Breast epithelium (tissue), 4 donors: ENCODE measurements at places on chromosomes 4 and X.

GRCh38 chrX:153769158-153769864, 5.3 kb downstream of the PLXNB3 start:
- no peak for DNase-seq
- H3K4me3 ChIP-seq, result no peak overlapping the region
- H3K36me3 ChIP-seq, result no peaks in the 10 kb centered on the region
- H3K27ac ChIP-seq, result no peak overlapping the region

GRCh38 chr4:106497271-106497670, 128.7 kb upstream of the GIMD1 start:
- H3K4me3 ChIP-seq, result no peak overlapping the region
- no peak overlapping the region for H3K27ac ChIP-seq
- H3K36me3 ChIP-seq, result no peaks in the 10 kb centered on the region
- no peaks in the 10 kb centered on the region for H3K27me3 ChIP-seq
- H3K4me1 ChIP-seq, result no peaks in the 10 kb centered on the region

DNA sequence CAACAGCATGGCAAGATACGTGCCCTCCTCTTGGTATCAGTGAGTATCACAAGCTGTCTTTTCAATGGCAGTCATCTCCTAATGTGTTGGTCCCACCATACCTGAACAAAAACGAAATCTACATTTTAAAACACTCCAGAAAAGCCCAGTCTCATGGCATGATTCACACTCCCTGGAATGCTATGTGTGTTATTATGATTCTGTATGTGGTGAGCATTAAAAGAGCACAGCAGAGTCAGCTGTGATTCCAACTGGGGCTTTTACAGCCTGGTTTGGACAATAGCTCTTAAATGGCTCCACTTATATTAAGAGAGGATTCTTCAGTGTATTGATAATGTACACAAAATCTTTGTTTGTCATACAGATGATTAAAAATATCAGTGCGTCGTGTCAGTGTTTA, 274.1 kb upstream of the GK2 start:
- H3K27me3 ChIP-seq, result no peaks in the 10 kb centered on the region
- H3K4me3 ChIP-seq, result no peak overlapping the region
- no peaks in the 10 kb centered on the region for H3K4me1 ChIP-seq
- no peaks in the 10 kb centered on the region for H3K36me3 ChIP-seq
- no peak for DNase-seq
- H3K27ac ChIP-seq, result no peak overlapping the region

DNA sequence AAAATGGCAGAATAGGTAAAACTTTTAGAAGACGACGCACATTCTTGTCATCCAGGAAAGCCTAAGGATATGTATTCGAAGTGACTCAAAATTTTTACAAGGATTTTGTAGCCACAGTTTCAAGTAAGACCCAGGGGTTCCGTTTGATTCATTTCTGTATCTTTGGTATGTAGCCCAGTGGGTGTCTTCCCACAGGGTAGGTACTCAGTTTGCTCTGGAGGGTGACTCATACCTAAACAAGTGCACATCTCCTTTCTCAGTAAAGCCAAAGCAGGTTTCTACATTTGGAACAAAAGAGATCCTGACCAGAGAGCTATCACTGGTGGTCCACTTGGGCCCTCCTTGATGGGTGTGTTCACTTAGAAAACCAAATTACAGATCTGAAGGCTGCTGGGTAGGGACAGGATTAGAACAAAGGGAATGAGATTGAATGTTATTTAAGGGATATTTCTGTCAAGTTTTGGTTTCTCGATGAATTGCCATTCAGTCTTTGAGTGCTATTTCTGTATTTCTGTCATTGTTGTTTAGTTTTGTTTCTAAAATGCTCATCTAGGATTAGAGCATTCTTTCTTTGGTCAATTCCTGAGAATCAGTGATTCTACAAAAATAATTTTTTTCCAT, 56.1 kb downstream of the PLS3 start:
- no peaks in the 10 kb centered on the region for H3K4me1 ChIP-seq
- no peaks in the 10 kb centered on the region for H3K27me3 ChIP-seq
- no peaks in the 10 kb centered on the region for H3K36me3 ChIP-seq
- H3K4me3 ChIP-seq, result no peak overlapping the region
- DNase-seq, result no peak

DNA sequence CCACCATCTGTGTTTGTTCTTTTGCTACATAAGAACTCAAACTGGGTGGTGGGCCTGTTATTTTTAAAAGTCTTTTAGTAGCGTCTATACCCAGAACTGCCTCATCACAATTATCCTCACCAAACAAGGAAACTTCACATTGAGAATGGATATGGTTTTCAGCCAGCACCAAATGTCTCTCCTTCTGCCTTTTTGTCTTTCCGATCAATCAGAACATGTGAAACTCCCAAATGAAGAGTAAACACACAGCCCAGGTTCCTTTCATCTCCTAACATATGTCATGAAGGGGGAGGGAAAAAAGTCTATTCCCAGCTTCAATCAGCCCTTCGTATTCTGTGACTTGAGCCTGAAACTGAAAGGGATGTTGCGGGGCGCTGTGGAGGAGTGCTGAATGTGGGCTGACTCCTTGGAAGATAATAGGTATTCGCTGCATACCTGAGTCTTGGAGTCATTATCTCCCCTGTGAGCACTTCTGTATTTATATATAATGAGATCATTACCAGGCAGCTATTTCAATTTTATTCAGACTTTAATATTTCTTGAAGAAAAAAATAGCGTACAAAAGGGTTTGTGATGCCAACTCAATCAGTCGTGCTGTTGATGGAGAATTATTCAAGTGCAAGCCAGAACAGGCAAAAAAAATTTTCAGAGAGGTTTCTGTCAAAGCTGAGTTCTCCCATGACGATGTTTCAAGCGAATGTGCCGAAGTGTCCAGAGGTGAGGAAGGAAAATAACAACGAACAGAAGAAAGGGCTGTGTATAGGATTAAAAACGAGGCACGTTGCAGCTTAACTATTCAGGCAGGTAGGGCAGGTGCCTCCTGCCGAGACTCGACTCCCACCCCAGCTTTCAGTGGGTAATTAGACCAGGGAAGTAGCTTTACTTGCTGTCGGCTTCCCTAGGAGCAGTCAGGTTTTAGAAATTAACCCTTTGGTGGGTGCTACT, 163.9 kb upstream of the NOCT start:
- H3K36me3 ChIP-seq, result no peaks in the 10 kb centered on the region
- peak overlapping the region; percentile 36 for H3K4me3 ChIP-seq
- H3K27ac ChIP-seq, result peak overlapping the region; percentile 58
- H3K4me1 ChIP-seq, result no peaks in the 10 kb centered on the region
- no peak for DNase-seq
